ENCODE measurements at places on chromosomes 1 and 21.

DNA sequence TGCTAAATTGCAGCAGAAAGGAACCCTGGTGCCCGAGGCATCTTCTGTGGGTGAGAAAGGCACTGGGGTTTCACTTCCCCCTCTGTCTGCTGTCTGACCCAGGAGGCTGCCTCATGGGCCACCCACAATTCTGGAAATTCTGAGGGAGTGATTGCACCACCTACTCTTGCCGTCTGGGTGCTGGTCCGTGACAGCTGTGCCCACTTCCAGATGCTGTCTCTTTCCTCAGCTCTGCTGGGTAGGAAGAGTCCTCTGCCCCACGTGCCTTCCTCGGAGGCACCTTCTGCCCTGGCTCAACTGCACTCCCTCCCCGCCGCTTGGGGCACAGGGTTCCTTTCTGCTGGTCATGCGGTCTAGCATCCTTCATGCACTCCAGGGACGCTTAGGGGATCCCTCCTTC is 96.3 kb downstream of the ARHGEF10L start:
- no peak for DNase-seq

GRCh38 chr1:6509919-6510291 is 18.4 kb upstream of the PLEKHG5 start:
- DNase-seq, result no peak

- DNase-seq, result no peak
These were observed 55.7 kb downstream of the HLCS start for GRCh38 chr21:36910581-36911307.

GRCh38 chr1:201655243-201655642 is 116.3 kb downstream of the NAV1 start:
- no peak for DNase-seq

DNA sequence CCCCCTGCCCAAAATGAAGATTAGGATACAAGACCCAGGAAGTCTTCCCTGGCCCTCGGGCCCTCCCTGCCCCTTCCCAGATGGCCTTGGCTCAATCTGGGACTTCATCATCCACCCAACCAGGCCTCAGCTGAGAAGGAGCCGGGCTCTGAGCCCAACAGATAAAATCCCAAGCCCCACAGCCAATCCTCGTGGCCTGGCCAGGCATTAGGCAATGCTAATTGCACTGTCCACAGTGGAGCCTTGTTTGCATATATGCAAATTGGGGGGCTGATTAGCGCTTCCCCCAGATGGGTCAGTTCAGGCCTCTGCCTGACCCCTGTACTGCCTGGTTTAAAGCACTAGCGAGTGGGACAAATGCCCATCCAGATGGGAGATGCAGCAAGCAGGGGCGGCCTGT is 34.9 kb downstream of the IGSF21 start:
- no peak for DNase-seq

DNA sequence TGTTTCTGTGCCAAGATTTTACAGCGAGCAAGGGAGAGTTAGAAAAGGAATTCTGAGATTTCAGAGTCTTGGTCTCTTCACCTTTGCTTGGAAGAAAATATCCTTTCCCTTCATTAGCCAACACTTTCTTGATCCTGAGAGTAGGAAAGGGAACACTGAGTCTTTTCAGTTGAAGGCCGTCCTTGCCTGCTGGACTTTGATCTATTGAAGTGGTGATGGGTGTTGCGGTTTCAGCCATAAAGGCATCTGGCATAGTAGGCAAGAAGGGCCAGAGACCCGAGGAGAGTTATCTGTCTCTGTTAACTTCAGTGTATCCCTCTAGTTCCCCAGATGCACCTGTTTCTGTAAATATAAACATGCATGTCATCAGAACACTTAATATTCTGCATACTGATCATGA is 9.7 kb downstream of the SELE start:
- DNase-seq, result no peak

- no peak for DNase-seq
These were observed 23.3 kb downstream of the TBX19 start for GRCh38 chr1:168303716-168304540.

GRCh38 chr1:235298758-235299157 is 29.2 kb downstream of the ARID4B start:
- DNase-seq, result no peak

DNA sequence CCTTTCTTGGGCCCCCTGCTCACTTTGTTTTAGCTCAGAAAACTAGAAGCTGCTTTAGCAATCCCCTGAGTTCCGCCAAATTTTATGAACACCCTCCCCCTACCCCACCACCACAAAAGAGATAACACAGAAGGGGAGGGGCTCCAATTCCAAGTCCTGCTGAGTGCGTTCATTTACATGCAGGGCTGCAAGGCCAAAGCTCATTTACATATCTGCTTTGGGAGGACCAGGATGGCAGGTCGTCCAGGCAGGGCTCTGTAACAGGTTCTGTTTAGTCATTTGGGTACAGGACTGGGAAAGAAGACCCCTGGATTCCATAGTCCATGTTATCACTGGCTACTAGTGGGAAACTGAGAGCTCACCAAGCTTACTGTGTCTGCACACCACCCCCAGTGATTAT is 35.9 kb upstream of the KIF21B start:
- no peak for DNase-seq

All from GM13977 (cell line).